ENCODE measurements at places on chromosomes 7 and 10.
A peak's percentile ranks its signal among the peaks of the same experiment; 100 is the strongest.

GRCh38 chr10:10996966-10997620 lies 20.6 kb upstream of the CELF2 start:
- DNase-seq, result no peak

DNA sequence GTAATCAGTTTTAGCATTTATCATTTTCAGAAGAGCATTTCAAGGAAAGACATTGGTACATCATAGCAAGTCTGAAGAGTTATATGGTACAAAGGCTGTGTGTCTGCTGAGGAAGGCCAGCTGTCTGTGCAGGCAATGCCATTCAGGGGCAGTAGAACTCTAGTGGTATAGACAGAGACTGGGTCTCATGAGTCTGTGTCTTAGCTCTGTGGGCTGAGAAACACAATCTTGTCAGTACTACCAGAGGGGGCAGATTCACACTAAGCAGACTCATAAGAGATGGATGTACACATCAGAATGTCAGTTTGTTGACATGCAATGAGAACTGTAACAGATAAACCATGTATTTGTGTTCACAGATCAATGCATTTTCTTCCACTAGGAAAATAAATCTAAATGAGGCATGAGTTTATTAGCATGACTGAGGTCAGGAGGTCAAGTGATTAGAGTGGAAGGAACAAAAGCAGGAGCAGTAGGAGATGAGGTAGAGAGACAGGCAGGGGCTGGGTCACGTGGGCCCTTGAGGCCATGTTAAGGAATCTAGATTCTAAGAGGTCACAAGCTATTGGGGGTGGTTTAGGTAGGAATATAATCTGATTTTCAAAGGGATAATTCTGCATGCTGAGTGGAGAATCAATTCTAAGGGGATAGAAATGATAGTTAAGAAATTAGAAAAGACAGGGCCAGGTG lies 7.5 kb upstream of the GGCT start:
- DNase-seq, result no peak

DNA sequence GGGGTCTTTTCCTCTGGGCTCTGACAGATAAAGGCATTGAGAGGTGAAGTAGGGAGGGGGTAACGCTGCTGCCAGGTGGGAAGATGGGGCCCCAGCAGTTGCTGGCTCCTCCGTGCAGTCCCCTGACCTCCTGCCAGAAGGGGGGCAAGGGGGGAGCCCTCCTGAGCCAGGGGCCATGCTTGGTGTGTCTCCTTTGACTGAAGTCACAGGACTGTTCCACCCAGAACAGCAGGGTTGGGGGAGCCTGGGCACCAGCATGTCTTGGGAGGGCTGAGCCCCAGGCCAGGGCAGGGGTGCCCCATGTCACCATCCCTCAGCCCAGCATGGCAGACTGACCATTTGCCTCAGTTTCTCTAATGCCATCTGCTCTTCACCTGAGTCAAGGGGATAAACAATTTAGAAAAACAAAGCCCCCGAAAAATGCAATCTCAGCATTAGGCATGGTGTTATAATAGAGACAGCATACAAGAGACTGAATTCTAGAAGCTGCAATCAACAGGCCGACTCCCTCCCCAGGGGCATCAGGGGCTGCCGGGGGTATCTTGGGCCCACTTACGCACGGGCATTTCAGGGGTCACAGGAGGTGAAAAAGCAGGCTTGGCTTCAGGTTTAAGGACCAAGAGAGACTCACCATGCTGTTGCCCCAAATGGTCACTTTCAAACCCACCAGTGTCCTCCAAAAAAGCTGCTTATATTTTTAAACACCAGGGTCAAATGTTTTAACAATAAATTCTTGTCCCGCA lies 108.6 kb upstream of the GPR26 start:
- no peak for DNase-seq

DNA sequence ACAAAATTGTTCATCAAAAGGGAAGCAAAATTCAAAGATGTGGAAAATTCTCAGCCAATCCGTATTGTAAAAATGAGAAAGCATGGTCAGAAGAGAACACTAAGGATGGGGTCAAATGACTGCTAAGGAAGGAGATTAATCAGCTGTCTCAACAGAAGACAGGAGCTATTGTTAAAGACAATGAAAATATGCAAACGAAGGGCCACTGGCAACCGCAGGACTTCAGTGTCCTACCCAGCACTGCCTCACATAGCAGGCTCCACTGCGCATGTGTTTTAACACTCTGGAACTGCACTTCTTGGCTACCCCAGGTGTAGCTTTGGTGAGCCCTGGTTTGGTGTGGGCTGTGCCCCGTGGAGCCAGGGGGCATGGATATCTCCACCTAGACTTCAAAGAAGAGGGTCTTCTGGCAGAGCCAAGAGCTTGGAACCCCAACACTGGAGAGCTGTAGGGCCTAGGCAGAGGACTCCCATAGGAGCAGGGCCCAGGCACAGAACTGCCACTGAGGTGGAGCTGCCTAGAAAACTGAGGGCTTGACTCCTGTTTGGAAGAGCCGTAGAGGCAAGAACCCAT lies 176.2 kb upstream of the GDF10 start:
- DNase-seq, result no peak

- no peak for DNase-seq
Measured at GRCh38 chr10:122530177-122530576, 30.4 kb upstream of the DMBT1 start.

- no peak for DNase-seq
Measured at GRCh38 chr7:7122701-7123281, 59.6 kb upstream of the C1GALT1 start.

DNA sequence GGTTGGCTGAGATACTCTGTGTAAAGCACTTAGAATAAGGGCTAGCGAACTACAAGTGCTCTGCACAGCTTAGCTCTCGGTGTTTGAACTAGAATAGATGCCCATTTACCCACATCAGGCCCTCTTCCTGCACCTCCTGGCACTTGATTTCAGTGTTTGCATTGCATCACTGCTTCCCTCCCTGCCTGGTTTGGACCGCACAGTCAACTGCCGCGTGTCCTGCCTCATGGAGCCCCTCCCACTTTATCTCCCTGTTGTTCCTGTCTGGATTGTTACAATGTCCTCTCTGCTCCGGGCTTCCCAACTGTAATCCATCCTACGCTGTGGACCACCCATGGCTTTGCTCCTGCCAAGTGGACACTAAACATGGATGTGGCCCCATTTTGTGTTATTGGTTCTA lies 2.3 kb downstream of the FAM107B start:
- DNase-seq, result no peak

DNA sequence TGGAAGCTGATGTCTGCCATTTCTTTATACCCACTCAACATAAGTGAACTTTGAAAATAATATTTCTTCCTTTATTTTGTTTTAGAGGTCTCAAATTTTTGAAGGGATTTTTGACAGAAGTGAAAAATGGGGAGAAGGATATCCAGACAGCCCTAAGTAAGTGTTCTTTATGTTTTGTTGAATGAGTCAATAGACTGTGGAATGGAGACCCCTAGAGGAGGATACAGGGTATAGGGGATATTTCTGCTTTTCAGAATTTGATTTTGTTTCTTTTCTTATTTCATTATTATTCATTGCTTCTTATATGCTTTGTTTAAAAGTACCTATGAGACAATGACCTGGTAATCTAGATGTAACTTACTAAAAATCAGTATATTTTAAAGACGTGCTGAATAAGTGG lies 34.4 kb downstream of the PLEKHA8 start:
- peak; percentile 51 for DNase-seq

- no peak for DNase-seq
Measured at GRCh38 chr10:88879534-88880281, at the start of gene STAMBPL1. TSS of gene STAMBPL1 (plus strand) at chr10:88880245. CDS start at chr10:88901709, 21,464 bp downstream.

- no peak for DNase-seq
Measured at GRCh38 chr10:27745732-27746396, at the start of gene MKX. TSS of gene MKX (minus strand) at chr10:27745819. CDS start at chr10:27743415, 2,404 bp downstream.

GRCh38 chr10:5511885-5512280 lies 12.5 kb upstream of the CALML5 start:
- DNase-seq, result no peak

DNA sequence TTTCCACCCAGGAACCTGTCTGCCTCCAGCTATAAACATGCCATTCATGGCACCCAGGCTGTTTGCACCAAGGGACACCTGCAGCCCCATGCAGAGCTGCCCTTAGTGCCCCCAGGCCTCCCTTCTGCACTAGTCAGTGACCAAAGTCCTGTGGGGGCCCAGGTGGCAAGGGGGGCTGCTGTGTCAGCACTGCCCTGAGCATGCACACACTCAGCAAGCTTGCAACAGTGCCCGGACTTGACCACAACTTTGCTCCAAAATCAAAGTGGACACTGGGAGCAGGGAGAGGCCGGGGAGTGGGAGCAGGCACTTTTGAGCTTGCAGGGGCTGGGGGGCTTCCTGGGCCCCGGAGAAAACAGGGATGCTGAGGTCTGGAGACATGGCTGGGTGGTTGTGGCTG lies 192.9 kb upstream of the MBL2 start:
- no peak for DNase-seq

DNA sequence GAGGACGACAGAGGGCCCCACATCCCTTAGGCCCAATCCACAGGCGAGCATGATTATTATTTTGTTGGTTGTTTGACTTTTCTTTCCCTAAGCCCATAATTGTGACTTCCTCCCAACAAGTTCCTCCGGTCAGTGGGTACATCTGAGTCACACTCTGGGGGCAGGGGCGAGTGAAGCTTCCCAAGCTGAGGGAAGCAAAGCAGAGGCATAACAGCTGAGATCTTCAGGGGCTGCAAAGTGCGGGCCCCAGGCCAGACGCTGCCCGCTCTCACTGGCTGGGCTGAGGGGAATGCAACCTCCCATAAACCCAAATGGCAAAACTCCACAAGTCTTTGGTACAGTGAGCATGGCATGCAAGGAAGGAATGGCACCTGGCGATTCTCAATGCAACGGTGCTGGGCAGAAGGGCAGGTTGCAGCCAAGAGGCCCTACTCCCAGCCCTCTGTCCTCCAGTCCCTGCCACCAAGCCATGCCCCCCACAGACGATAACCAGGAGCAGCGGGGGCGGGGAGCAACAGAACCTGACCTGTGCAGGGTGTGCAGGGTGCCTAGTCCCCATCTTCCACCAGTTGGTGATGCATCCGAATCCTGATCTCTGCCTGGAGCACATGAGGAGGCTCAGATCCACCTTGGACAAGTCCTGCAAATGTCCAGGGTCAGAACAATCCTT lies 25.3 kb downstream of the TNS3 start:
- no peak for DNase-seq

GRCh38 chr10:123301077-123301857 lies 147.1 kb downstream of the BUB3 start:
- peak; percentile 59 for DNase-seq

- no peak for DNase-seq
Measured at GRCh38 chr10:99329554-99330346, 594 bp downstream of the CNNM1 start.

GRCh38 chr7:143042159-143042789 lies 9.9 kb upstream of the OR6V1 start:
- no peak for DNase-seq

- DNase-seq, result no peak
Measured at GRCh38 chr7:99409806-99410205, 1.0 kb downstream of the BUD31 start.

DNA sequence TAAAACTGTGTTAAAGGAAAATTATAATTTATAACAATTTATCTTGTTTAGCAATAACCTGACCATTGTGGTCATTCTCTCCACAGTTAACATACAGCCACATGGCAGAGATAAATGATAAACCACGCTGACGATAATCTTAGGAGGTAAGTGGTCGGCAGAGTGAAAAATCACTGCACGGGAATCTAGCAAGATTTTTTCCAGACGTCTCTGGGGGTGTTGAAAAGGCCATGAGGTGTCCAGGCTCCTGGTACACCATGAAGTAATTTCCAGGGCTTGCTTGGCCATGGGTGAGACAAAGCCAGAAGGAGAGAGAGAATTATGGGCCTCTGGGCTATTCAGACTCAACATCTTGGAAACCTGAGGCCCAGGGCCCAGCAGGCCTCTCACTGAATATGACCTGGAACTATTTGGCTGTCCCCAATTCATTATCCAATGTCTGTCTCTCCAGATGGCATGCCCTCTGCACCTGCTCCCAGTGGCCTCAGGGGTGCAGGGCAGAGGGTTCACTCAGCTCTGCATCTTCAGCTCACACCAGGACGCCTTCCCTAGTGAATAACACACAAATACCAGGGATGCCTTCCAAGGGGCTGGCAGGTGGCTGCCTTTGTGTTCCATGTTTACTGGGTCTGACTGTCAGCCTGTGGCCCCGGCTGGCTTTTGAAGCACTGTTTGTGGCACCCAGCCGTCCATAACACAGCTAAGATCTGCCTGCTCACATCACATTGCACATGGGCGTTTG lies 590.4 kb upstream of the PFKP start:
- no peak for DNase-seq

DNA sequence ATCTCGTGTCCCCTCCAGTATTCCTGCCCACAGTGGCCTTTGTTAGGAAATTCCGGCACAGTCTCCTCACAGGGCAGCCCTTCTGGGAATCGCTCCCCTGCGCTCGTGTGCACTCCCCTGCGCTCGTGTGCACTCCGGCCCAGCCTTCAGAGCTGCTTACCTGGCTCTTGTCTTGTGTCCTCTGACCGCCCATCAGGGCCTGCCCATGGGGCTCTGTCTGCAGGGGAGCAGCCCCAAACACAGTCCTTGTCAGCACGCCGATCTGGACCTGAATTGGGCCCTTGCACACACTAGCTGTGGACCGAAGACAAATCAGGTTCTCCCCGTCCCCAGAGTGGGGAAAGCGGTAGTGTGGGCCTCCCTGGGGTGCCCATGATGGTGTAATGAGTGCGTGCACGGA lies 179.4 kb downstream of the CUX1 start:
- no peak for DNase-seq

- no peak for DNase-seq
Measured at GRCh38 chr10:119413093-119413453, 129.4 kb downstream of the RGS10 start.

GRCh38 chr10:59362144-59362958 lies at the start of gene FAM13C:
TSS of gene FAM13C (minus strand) at chr10:59362549. CDS start at chr10:59362460, 89 bp downstream.
- DNase-seq, result peak; percentile 22

- peak; percentile 58 for DNase-seq
Measured at GRCh38 chr10:52818019-52818418, 45.4 kb upstream of the MBL2 start.

DNA sequence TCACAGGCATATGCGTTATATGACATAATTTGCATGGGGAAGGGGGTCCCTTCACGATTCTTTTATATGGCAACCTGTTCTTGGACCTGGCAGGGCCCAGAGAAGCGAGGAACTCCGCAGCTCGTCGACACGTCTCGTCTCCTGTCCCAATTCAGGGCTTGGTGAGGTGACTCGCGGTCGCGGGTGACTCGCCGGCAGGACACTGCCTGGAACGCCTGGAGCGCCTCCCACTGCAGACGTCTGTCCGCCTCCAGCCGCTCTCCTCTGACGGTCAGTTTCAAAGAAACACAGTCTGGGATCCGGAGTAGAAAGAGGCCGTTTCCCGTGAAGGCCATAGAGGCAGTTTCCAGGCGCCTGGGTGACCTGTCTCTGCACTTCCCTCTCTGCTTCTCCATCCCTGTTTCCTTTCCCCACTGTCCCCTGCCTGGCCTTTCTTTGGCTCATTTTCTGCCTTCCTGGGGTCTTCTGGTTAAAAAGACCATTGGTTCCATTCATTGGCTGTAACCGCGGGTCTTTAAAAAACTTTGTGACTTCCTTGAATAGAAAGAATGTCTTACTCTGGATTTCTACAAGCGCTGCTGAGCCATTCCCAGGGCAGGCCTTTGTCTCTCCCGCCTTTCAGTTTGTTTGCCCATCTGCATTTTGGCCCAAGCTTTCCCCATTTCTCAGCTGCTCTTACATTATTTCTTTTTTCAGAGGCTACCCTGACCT lies 1.2 kb downstream of the UPP1 start:
- no peak for DNase-seq
